ENCODE measurements at places on chromosomes 1 and 21.

GRCh38 chr1:184276416-184276815 is 110.4 kb upstream of the C1orf21 start:
- DNase-seq: peak; percentile 42

DNA sequence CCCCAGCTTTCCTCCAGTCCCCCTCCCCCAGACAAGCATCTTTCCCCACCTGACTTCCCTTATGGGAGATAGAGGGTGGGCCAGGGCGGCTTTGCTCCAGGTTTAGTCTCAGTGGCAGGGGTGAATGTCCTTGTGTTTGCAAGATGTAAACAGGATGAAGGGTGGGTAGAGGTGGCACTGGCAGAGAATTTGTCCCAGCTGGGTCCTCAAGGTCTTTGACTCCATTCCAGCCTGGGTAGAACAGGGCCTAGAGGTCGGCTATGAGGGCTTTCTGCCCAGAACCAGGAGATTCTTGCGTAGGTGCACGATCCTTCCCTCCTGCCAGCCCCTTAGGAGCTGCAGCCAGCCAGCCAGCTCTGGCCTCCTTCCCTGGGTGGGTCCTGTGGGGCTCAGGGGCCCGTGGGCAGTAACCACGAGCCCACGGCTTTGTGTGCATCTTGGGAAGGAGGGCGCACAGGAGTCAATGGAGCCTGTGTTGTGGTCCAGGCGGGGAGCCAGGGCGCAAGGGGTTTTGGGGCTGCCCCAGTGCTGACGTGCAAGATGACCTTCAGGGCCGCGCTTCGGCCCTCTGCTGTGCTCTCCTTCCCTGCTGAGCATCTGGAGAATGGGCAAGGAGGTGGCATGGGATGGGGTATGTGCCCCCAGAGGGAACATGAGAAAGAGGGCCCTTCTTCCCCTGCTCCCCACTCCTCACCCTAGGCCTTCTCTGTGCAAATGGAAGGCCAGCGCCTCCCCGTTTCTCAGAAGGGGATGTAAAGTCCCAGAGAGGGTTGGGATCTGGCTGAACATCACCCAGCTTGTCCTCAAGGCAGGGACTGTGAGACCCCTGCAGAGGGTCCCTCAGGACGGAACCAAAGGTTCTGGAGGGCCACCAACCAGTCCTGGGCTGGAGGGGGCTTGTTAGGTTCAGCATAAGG is 15.7 kb downstream of the POU3F1 start:
- DNase-seq: no peak

- no peak for DNase-seq
Observed at GRCh38 chr21:33644383-33645074, 2.2 kb downstream of the ITSN1 start.

GRCh38 chr21:35189077-35189863 is 140.2 kb upstream of the RUNX1 start:
- DNase-seq: no peak

DNA sequence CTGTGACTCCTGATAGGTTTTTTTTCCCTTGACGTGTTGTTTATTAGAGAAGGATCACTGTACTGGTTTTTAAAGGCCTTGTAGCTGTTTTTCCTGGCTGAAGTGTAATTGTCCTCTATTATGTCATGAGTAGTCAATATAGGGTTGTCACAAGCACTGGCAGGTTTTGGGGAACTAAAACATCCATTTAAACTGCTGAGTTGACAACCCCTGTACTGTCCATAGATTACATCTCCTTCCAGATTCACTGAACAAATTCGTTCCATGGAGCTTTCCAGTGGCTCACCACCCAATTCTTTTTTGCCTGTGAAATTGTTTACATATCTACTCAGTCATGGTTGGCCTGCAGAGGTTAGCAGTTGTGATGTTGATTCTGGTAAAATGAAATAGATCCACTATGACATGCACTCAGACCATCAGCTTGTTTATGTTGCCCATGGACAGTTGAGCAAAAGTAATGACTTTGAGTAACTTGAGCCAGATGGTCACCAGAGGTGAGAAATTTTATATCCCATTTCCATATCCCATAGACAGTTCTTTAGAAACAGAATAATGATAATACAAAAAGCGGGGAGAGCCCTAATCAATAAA is 59.9 kb upstream of the QSOX1 start:
- DNase-seq: no peak

GRCh38 chr1:92933459-92933858 is 27.8 kb downstream of the DIPK1A start:
- peak; percentile 50 for DNase-seq

- DNase-seq: no peak
Observed at GRCh38 chr1:64309431-64309831, 106.0 kb downstream of the UBE2U start.

Data from LNCaP clone FGC (cell line).